Mesenchymal stem cell (in vitro differentiated cells and primary cell): ENCODE measurements at places on chromosomes 11 and 22.

GRCh38 chr11:11584937-11585336 lies 36.9 kb downstream of the GALNT18 start:
- no peak for DNase-seq

- DNase-seq = no peak
Measured at GRCh38 chr11:42543844-42544419, 767.9 kb upstream of the API5 start.

DNA sequence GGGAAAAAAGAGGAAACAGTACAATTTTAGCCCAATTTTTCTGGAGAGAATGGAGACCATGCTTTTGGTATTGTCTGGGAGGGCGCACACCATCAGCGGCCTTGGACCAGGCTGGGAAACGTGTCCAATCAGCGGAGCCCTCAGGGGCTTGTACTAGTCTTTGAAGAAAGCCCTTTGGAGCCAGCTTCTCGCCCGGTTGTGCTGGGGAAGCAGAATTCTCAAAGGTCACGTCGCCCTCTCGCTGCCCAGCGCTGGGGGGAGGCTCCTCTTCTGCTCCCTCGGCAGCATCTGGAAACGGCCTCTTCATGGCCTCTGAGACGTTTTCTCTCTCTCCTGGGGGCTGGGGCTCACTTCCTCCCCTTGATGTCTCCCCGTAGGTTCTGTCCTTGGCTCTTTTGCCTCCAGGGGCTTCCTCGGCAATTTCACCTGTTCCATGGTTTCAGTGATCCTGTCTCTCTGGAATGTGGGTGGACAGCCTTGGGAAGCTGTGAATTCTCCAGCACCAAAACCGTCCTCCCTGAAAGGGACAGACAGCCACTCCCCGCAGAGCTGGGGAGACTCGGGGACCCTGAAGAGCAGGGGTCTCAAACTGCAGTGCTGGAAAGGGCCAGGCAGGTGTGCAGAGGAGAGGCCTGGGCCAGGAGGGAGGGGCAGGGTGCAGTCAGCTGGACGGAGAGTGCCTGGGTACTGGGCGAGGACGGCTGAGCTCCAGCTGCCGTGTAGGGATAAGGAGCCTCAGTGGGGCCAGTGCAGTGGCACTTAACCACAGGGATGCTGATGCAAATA lies 80.2 kb downstream of the RPS6KA4 start:
- DNase-seq = no peak

DNA sequence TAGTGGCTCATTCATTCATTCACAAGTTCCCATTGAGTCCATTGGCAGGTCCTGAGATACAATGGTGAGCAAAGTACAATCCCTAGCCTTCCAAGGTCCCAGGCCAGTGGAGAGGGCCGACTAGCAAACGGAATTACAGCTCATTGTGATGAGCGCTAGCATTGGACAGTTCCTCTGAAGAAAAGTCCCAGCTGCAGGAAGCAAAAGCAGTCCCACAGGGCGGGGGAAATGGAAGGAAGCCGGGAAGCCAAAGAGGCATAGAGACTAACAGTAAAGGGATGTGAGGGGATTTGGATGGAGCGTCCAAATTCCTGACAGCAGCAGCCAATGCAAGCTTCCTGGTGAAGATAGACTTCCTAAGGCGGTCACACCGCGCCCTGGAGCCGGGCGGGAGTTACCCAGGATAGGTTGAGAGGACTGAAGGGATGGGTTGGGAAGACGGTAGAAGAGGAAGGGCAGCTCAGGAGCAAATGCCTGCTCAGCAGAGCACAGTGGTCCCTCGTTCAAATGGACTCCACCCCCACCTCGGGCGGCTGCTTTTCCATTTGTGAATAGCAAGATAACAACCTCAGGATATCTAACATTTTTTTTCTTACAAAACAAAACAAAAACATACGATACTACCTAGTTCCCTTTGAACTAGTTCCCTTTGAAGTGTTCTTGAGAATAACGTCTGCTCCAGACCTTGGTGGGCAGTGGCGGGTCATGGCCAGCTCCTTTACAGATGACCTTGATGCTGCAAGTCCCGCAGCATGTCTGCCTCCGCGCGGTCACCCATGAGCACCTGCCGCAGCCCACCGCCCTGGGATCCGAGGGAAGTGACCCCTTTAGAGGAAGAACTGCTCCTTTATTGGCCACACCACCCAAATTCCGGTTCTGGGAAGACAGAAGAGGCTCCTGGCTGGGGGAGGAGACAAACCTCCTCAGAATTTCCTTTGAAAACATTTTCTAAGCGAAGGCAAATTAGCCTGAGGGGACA lies 132.9 kb downstream of the RASSF10 start:
- no peak for DNase-seq

- no peak for DNase-seq
Measured at GRCh38 chr11:113392236-113392921, 4.8 kb downstream of the ANKK1 start.
